ENCODE measurements at places on chromosomes 5 and 9. TPM values are rescaled to one million over a fixed set of nuclear protein-coding genes. Genes with fewer than 3 reads are reported as not detected.

GRCh38 chr9:1745980-1746379 is 269.2 kb upstream of the SMARCA2 start:
- DNase-seq = no peak

DNA sequence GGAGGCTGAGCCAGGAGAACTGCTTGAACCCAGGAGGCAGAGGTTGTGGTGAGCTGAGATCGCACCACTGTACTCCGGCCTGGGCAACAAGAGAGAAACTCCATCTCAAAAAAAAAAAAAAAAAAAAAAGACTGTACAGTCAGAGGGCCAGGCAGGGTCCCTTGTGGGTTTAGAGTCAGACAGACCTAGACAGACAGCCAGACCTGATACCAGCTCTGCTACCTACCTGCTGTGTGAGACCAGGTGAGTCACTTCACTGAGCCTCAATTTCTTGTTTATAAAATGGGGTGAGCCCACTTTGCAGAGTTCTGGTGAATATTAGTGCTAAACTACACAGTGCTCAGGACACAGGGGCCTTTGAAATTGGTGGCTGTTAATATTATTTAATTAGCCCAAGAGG is 19.7 kb downstream of the TRIM14 start:
- no peak for DNase-seq

Gene HACD4
- 1.2 TPM for total RNA-seq

DNA sequence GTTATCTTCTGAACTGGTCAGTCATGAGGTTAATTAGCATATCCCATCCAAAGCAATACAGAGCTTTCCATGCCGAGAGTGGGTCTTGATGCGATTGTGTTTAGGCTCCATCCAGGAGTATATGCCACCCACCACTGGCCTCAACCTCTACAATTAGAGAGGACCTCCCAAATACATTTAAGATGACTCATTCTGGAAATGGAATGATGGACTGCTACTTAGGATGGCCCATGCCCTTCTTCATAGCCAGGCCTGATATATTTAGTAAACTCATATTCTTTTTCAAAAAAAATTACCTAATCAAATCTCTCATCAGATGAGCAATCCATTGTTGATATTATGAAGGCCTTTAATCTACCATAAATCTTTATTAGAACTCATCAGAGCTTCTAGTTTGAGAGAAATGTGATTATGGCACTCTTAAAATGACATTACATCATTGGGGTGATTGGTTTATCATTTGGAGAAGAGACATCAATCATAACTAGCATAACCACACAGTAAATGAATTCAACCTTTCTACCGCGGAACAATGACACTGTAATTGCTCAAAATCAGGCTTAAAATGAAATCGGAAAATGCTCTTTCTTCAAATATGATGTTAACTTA is 414.2 kb upstream of the WWC1 start:
- no peak for DNase-seq

Gene ENTPD2
- not detected for total RNA-seq

GRCh38 chr5:14472986-14473567 is 108.5 kb upstream of the OTULINL start:
- DNase-seq = no peak

DNA sequence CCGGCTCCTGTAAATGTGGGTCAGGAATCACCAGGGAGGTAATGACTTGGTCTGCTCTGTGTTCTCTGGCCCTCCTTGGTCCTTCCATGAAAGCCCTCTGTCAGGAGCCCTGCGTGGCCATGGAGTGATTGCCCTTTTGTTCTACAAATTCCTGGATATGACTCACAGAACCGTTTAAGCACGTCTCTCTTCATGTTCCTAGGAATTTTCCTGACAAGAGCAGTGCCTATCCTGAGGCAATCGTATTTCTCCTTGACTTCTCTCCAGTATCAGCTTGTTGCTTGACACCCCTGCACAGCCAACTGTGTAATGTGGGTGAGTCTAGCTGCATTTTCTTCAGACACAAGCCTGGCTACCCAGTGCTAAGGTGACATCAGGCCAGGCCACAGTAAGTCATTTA is 274.3 kb upstream of the ZNF462 start:
- no peak for DNase-seq

- DNase-seq = no peak
These were observed 123.3 kb upstream of the TBC1D2 start for GRCh38 chr9:98378794-98379193.

GRCh38 chr5:139196296-139196956 is 1.7 kb downstream of the SIL1 start:
- no peak for DNase-seq

GRCh38 chr9:107190061-107190935 is 92.8 kb upstream of the RAD23B start:
- no peak for DNase-seq

Gene PCDHGB7
- total RNA-seq = not detected

- no peak for DNase-seq
These were observed 81.0 kb downstream of the ADAMTS2 start for GRCh38 chr5:179264053-179264782.

Gene MZB1
- total RNA-seq = 2.5 TPM

Gene ZDHHC11B
- total RNA-seq = 0.30 TPM

DNA sequence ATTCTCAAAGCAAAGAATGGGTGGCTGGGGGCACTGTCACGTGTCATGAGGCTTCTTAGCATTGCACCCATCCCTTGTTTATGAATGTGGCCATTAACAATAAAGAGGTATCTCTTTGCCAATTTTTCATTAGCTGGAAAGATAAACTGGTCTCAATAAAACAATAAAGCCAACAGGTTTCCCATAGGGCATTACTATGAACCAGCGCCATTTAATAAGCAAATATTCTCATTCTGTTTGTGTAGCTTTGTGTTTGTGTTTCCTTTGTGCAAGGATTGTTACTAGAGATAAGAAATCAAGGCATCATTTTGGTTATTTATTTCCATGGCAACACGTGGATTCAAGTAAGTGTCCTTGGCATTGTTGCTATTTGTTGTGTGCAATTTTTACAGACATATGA is 37.6 kb upstream of the CAST start:
- no peak for DNase-seq

DNA sequence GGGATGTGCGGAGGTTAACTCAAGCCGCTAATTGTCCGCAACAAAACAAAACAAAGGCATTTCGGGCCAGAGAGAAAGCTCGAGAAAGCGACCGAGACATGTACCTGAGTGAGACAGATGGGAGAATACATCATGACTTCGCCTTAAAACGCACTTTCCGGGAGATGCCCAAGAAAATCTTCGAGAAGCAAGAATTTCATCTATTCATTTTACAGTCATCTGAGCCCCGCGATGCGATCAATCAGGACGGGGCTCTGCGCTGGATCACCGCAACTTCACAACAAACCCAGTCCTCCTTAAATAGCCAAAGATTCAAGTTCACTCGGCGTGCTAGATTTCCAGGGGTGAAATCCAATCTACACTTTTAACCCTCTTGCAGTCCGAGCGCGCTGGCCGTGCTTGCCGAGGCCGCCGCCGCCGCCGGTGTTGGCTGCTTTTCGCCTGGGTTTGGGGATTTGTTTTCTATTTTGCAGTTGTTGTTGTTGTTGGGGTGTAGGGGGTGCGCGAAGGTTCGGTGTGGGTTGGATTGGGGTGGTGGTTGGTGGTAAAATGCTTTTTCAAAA is 482 bp downstream of the NFIB start:
- DNase-seq = no peak

Gene SPATA6L
- not detected for total RNA-seq

DNA sequence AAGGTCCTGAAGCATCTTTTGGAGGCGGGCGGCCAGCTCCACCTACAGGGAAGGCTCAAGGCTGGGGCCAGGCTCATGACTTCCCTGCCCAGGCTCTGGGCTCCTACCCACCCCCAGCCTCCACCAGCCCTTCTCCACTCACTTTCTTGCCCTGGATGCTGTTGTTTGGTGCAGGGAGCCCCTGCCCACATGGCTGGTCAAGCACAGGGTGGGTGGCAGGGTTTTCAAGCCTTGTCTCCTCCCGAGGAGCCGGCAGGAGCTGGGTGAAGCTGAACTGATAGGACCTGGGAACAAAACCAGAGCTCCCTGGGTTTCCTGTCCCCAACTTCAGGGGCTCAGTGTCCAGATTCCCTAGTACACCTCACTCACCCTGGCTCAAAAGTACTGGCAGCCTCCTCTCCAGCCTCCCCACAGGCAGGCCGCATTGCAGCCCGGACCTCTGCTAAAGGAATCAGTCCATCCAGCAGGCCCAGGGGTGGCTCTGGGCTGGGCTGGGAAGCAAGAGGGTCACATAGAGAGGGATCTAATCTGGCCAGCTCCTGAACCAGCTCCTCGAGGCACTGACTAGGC is 6.9 kb downstream of the SHROOM1 start:
- no peak for DNase-seq

- DNase-seq = no peak
These were observed 56.2 kb upstream of the LPAR1 start for GRCh38 chr9:111094433-111094924.

Gene RABL6
- total RNA-seq = 90.6 TPM

DNA sequence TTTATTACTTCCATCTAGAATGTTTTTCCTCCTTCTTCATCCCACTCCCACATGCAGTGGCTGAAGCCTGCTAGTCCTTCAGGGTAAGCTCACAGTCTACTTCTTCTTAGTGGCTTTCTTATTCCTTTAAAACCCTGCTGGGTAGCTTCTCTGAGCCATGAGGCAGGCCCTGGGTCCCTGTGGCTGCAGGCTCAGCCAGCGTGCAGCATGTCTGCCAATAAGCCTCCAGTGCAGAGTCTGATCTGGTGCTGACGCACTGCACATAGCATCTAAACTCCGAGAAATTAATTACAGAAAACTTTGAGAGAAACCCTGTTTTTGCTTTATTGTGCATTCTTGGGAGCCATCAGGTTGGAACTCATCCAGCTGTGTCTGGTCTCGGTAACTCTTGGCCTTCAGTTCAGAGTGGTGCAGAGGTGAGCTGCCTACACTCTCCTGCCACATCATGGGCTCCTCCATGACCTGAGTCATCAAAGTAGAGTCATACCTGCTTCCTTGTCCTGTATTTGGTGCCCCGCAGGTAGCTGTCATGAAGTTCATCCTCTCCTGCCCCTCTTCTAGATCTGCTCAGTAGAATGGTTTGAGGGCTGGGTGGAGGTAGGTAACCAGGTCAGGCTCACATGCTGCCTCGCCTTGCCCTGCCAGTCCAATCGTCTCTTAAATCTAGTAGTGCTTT is 339.4 kb downstream of the KDM4C start:
- no peak for DNase-seq

Gene TSSK1B
- total RNA-seq = not detected

Gene ENTR1
- 59.9 TPM for total RNA-seq

- no peak for DNase-seq
These were observed 127.6 kb upstream of the CYLC2 start for GRCh38 chr9:102867488-102867887.

Gene PRR16
- total RNA-seq = not detected

Gene GLRA1
- total RNA-seq = not detected

- DNase-seq = no peak
These were observed 41.8 kb upstream of the NFIL3 start for GRCh38 chr9:91465420-91465819.

DNA sequence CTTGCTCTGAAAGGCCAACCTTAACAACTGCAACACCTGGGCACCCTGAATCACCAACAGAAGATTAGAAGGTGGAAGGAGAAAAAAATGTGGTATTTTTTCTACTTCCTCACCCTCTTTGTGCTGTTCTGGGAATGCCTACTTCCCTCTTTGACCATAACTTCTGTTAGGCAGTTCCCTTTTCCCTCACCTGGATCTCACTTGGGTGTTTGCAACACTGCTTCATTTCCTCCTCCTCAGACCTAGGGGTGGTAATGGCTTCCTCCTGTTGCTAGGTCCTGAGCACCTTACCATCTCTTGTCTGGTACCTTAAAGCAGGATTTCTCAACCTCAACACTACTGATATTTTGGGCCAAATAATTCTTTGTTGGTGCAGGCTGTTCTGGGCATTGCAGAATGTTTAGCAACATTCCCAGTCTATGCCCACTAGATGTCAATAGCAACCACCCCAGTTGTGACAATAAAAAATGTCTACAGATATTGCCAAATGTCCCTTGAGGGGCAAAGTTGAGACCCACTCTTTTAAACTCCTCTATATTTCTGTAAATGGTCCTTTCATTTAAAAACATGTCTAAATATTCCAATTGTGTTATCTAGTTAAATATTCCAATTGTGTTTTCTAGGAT is 300.0 kb upstream of the VLDLR start:
- no peak for DNase-seq
